ENCODE measurements at places on chromosomes 16 and 17.

DNA sequence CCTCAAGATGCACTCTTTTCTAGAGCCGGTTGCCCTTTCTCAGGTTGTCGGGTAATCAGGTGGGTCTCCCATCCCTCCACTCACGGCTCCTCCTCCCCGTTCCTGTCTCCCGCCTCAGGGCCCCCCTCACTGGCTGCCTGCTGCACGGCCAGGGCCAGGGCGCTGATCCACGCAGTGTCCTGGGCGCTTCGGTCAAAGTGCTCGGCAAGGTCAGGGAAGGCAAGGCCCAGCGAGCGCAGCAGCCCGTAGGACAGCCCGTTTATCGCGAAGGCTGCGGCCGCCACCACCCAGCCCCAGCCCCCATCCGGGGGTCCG is 753 bp downstream of the SLC16A11 start:
- DNase-seq = no peak

- no peak for DNase-seq
These were observed 195.6 kb downstream of the CCDC182 start for GRCh38 chr17:57549468-57549867.

DNA sequence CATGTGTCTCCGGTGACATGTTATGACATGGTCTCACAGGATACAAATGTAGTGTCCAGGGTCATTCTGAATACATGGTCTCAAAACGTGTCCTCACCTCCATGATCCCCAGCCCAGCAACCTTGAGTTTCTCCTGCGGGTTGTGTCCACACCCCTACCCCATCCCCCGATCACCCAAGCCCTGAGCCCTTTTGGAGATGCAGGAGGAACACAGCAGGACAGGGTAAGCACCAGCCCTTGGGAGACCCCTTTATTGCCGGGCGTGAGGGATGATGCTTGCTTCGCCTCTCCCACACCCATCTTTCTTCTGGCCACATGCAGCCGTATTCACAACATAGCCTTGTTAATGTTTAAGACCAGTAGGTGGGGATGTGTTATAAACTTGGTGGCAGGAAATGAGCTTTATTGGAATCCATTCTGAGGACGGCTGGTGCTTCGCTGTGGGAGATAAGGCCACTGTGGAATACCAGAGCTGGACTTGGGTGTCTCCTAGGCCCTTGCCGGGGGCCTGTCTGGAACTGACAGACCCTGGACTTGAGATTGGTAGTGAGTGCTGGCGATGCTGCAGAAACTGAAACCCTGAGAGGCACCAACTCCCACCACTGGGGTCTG is 5.5 kb downstream of the TMEM132E start:
- peak; percentile 6 for DNase-seq

- DNase-seq = no peak
These were observed 97.9 kb downstream of the C17orf67 start for GRCh38 chr17:56735842-56736241.

DNA sequence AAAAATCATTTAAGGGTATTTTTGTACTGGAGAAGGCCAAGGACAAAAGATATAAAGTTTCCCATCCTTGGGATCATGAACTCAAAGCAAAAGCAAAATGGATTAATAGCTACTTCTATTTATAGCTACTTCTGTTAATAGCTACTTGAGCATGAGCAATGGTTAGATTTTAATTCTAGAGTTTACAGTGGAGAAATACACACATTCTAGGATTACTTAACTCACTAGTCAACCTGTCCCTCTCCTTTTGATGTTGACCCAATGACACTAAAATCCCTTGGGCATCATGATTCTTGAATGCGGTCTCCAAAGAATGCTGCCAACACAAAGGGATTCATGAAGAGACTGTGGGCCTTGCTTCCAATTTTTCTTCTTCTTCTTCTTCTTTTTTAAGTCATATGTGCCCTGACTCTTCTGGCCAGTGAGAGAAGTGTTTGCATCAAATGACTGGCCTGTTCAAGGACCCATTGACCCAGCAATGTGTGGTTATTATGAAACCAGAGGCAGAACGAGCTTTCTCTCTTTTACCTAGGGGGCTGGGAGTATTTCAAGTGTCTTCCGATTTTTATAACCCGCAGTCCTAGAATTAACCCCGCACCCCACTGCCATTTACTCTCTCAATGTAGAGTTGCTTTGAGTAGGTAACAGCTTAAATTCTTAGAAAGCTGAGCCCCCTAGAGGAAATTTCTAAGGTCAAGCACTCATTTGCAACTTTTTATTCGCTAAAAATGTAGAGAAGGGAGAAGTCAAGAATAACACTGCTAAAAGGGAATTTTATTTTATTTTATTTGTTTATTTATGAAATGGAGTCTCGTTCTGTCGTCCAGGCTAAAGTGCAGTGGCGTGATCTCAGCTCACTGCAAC is 34.6 kb downstream of the OTOA start:
- DNase-seq = no peak
